ENCODE measurements at places on chromosomes 2 and 18. TPM values are rescaled to one million over a fixed set of nuclear protein-coding genes. Genes with fewer than 3 reads are reported as not detected.

The PDE11A gene
- under 0.01 TPM for total RNA-seq

The RNU2-63P gene
- under 0.01 TPM for total RNA-seq

The AQP12A gene
- not detected for total RNA-seq

The SLC9A2 gene
- total RNA-seq: 0.05 TPM

The LRRC30 gene
- total RNA-seq: not detected

The PLB1 gene
- 0.20 TPM for total RNA-seq

The C1GALT1C1L gene
- not detected for total RNA-seq

Data from mammary microvascular endothelial cell (primary cell).